ENCODE measurements at places on chromosomes 7 and 10.

DNA sequence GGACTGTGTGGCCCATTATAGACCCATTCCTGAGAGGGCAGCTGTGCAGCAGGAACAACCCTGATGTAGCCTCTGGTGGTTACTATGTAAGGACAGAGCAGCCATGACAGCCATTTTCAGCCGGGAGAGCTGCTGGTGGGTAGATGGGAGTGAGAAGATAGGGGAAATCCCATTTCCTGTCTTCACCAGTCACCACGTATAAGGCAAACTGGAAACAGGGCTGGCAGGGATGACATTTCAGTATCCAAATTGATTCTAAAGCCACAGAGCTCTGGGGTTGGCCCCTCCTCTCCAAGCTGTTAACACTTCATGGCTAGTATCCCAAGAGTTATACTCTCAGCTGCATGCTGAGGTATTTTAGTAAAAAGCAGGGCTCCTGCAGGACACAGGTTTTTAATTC, 15.2 kb upstream of the FZD1 start:
- DNase-seq = no peak

GRCh38 chr7:102842284-102842683, 70.5 kb upstream of the LRRC17 start:
- DNase-seq = no peak

GRCh38 chr7:105003275-105003674, 10.7 kb upstream of the KMT2E start:
- DNase-seq = no peak

DNA sequence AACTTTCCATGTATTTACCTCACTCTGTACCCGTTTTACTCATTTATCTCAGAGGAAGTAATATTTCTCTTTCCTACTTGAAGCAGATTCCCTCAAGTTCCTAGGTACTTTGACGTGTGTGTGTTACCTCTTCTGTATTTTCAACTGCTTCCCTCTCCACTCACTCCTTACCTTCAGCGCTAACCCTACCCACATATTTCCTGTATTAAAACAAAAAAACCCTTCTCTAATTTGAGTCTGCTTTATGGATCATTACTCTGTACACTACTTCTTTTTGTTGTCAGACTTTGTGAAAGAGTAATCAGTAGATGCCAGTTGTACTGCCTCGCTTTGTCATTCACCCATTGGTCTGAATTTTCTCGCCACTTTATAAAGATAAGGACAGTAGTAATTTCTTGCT, 74.0 kb downstream of the CDK13 start:
- DNase-seq = no peak

DNA sequence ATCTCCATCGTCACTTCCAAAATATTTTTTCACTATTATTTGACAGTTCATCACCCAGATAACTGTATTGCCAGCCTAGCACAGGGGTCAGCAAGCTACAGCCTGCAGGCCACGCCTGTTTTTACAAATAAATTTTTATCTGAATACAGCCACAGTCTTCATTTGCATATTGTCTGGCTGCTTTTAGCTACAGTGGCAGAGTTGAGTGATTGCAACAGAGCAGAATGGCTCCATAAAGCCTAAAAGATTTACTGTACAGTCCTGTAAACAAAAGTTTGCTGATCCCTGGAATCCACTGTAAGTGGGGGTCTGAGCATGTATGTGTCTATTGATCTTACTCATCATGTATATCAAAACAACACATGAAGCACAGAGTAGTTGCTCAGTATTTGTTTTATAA, 45.9 kb upstream of the GNAI1 start:
- no peak for DNase-seq

DNA sequence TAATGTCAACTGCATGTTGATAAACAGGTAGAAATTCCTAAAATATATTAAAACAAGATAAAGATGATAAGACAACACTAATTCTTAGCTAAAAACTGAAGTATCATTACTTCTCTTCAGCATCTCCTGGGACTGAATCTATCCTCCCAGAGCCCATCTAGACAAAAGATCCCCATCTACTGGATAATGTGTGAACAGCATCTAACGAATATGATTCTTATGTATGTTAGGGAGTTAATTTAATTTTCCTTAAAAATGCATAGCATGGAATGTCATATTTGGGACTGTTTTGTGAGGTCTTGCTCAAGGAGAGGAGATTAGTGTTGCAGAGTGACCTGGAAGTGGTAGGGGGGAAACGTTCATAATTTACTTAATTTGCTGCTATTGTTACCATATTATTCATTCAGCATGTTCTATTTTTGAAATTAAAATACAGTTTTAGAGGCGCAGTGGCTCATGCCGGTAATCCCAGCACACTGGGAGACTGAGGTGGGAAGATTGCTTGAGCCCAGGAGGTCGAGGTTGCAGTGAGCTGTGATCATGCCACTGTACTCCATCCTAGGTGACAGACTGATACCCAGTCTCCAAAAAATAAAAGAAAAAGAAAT, 305.1 kb upstream of the CSTF2T start:
- no peak for DNase-seq

GRCh38 chr7:84547331-84547730, 352.7 kb upstream of the SEMA3A start:
- DNase-seq = no peak

GRCh38 chr10:72470666-72471065, 115.9 kb upstream of the DNAJB12 start:
- DNase-seq = no peak

- no peak for DNase-seq
Measured at GRCh38 chr10:69428165-69428564, 11.4 kb upstream of the TACR2 start.

DNA sequence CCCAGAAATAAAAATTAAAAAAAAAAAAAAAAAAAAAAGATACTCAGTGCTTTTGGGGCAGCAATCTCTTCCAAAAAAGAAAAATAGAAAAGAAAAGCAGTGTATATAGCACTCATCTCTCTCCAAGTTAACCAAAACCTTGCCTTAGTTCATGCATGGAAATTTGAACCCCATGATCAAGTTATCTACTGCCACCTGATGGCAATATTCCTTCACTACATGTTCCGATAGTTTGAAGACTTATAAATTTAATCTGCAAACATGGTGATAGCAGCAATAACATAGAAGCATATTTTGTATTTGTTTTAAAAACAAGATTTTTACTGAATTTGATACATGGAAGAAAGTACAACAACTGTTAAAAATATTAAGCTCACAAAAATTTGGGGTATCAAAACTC, 48.6 kb upstream of the SLIT1 start:
- no peak for DNase-seq

DNA sequence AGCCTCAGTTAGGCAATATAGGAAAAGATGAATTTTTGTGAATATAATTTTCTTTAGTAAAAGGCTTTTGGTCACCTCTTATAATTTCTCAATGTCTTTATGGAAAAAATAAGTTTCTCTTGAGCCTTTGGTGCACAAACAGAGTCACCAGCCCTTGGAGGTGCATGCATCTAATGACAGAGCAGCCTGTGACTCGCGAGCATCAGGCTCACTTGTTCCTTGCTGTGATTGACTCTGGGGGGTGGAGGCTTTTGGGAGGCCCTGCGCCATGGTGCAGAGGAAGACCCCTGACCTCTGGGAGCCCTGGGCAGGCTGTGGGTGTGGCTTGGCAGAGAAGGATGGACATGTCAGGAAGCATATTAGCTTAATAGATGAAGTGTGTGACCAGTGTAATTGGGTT, 60.2 kb downstream of the FIGNL1 start:
- no peak for DNase-seq

GRCh38 chr10:21972584-21972983, 30.9 kb downstream of the DNAJC1 start:
- DNase-seq = no peak

DNA sequence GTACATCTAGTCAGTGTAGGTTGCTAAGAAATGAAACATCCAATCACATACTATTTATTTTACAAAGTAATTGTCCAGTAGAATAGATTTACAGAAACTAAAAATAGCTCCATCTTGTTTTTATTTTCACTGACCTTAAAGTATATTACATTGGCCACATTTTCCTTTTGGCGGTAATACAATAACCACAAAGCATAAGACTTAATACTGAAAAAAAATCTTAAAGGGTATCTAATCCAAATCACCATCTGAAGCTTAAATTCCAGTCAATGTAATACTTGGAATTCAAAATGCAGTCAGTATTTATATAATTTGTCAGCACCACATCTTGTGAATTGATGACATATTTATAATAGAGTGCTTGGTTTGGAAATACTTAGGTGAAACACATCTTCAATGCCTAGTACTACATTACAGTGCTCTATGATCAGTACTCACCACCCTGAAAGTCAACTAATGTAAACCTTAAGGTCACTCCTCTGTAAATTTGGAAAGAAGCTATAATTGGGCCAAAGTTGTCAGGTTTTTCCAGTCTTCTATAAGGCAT, 8.9 kb downstream of the ANKMY2 start:
- no peak for DNase-seq

- DNase-seq = no peak
Measured at GRCh38 chr7:47571331-47572093, 10.4 kb downstream of the TNS3 start.

DNA sequence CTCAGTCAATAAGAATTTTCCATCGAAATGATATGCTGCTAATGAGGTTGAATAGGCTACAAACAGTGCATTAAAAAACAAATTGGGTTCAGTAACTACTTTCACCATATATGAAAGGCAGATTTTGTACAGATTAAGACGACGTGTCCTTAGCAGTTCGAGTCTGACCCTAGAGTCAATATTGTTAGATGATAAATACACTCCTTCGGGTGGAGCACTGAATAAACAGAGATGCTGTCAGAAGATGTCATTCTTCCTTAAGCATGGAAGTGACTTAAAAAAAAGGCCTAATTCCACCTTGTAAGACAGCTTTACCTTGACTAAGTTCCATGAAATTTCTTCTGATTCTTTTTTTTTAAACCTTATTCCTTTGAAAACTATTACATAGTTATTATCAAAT, 5.8 kb upstream of the AGR2 start:
- DNase-seq = no peak

- peak; percentile 44 for DNase-seq
Measured at GRCh38 chr10:101161494-101162299, 30.6 kb downstream of the TLX1 start.

GRCh38 chr10:121357401-121357800, 240.8 kb downstream of the FGFR2 start:
- no peak for DNase-seq

DNA sequence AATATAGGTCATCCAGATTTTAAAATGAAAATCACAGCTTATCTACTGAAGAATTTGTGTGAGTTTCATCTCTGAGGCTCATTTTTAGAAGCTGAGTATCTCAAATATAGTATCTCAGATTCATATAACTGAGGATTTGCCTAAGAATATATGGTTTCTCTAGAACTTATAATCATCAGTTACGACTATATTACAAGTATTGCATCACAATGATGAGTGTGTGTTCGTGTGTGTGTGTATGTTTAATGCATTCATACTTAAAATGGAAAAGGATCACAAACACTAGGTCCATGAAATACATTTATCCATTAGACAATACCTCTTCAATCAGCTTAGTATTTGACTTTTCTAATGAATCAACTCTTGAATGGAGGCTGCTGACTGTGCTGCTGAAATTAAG, 21.3 kb downstream of the RUFY2 start:
- DNase-seq = no peak

GRCh38 chr7:106891548-106892410, 26.7 kb downstream of the PIK3CG start:
- no peak for DNase-seq

- no peak for DNase-seq
Measured at GRCh38 chr7:157423348-157423747, 86.5 kb downstream of the DNAJB6 start.
